Calu3 (cell line): ENCODE measurements at places on chromosomes 16 and 17. TPM values are rescaled to one million over a fixed set of nuclear protein-coding genes. Genes with fewer than 3 reads are reported as not detected.

DNA sequence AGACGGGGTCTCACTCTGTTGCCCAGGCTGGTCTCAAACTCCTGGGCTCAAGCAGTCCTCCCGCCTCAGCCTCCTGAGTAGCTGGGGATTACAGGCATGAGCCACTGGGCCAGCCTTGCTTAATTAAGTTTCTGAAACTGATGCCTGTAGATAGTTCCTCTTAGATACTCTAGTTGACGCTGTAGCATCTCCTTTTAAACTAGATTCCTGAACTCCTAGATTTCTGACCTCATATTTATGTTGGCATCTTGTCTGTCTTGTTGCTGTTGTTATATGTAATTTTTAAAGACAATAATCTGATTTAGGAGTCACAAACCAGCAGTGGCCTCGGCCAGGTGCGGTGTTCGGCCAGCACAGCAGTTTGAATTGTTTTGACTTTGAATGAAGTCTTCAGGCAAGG, 37.5 kb downstream of the DHRS7B start:
- DNase-seq: no peak

DNA sequence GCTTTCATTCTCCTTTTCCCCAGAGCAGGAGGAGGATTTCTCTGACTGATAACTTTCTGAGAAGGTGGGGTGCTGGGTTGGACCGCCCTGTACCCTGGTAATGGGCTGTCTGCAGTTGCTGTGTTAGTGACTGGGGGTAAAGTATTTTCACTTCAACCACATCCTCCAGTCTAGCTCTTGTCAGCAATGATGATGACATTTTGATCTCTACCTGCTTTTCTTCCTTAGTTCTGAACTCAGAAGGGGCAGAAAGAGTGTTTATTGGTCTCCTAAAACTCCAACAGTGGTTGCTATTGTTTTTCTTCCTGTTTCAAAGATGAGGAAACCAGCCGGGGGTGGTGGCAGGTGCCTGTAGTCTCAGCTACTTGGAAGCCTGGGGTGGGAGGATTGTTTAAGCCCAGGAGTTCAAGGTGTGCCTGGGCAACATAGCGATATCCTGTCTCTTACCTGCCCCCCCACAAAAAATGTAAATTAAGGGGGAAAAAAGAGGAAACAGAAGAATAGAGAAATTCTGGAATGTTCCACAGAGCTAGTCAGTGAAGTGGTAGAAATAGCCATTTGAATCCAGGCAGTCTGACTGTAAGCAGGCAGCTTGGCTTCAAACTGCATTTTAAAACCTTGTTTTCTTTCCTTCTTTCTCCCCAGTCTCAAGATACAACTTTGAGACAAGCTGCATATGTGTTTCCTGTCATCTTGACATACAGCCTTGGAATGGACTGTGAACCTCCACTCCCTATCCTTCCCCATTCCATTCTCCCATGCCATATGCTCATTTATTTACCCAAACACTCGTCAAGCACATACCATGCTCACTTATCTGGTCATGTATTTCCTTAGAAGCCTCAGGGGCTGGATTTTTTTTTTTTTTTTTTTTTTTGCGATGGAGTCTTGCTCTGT, 3.3 kb upstream of the N4BP1 start:
- DNase-seq: peak; percentile 43

DNA sequence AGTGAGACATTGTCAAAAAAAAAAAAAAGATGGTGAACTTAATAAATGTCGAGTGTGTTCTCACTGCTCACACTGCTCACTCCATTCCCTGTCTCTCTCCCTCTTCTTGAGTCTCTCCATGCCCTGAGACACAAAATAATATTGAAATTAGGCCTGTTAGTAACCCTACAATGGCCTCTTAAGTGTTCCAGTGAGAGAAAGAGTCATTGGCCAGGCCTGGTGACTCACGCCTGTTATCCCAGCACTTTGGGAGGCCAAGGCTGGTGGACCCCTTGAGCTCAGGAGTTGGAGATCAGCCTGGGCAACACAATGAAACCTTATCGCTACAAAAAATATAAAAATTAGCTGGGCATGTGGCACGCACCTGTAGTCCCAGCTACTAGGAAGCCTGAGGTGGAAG, 16.2 kb upstream of the CSF3 start:
- no peak for DNase-seq

DNA sequence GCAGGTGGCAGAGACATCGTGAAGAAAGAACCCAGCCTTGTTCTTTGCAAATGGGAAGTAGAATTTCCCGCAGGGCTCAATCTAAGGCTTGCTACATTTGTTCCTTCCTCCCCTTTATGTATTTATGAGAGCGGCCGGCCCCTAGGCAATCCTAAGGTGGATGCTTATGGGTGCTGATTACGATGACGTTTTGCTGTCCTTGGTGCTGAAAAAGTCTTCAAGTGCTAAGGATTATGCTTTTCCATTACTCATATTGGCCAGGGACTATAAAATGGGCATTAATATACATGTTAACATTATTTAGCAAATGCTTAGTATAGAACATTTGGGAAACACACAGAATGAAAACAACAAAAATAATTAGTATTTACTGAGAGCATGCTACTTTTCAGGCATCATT, 313.3 kb upstream of the XYLT1 start:
- DNase-seq: no peak

DNA sequence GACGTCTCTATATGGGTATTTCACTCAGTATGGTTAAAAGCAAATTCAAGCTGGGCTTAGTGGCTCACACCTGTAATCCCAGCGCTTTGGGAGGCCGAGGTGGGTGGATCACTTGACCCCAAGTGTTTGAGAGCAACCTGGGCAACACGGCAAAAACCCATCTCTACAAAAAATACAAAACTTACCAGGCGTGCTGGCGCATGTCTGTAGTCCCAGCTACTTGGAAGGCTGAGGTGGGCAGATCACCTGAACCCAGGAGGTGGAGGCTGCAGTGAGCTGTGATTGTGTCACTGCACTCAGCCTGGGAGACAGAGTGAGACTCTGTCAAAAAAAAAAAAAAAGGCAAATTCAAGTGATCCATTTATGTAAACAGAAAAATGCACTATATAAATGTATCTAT, 1.3 kb upstream of the TNFRSF17 start:
- no peak for DNase-seq

GRCh38 chr17:75406222-75406615, 741 bp upstream of the GRB2 start:
- DNase-seq: no peak

DNA sequence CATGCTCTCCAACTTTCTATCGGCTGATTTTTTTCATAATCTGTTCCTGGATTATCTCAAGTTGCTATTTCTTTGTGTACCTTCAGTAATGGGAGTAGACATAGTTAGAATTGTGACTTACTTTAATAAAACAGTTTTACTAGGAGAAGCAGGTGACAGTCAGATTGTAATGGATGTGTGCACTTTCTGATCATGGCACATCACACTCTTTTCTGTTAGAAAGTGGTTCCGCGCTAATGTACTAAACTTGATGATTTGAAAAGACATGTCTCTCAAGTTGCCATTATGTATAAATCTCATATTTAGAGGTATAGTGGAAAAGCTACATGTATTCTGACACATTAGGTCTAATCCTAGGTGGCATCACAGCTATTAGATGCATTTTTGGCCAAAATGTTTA, 121.3 kb upstream of the CDH8 start:
- no peak for DNase-seq

- no peak for DNase-seq
These were observed 22.7 kb upstream of the DBNDD1 start for GRCh38 chr16:90041896-90042473.

DNA sequence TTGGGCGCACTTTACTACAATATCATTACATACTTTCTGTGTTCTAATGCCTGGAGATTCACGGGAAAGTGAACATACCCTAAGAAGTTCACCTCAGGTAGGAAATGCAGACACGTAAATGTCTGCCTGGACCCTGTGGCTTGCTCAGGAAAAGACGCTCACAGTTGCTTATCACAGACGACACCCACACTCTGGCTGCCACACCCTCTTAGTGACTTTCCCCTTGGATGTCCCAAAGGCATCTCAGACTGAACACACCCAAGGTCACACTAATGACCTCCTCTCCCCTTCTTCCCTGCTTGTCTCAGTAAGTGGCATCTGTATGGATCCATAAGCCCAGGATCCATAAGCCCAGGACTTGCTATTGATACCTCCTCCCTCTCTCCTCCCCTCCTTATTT, 32.6 kb downstream of the CDRT15 start:
- DNase-seq: no peak

GRCh38 chr16:71762186-71762585, 37.7 kb upstream of the PHLPP2 start:
- DNase-seq: no peak

GRCh38 chr16:11136600-11136999, 119.4 kb downstream of the SOCS1 start:
- DNase-seq: no peak

GRCh38 chr16:11231367-11231970, 24.5 kb downstream of the SOCS1 start:
- DNase-seq: no peak

DNA sequence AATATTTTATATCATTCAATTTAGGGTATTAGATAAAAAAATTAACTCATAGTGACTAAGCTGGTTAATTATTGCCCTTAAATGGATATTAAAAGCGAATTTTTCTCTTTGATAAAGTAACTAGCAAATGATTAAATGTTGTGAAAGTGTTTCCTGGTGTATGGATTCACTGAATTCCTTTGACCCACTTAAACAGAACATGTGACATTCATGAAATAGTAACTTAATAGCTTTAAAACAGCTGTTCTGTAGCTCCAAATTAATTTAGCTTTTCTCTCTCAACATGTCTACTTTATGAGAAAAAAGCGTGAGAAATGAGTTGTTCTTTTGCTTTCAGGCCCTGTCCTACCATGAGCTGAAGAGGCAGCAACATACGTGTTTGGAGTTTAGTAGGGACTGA, 36.4 kb upstream of the APPBP2 start:
- DNase-seq: no peak

GRCh38 chr16:66619534-66620428, 15.3 kb downstream of the CMTM3 start:
- no peak for DNase-seq

TXNL4B gene
- 18.0 TPM in 2 replicates for total RNA-seq

NOTUM gene
- not detected in 2 replicates for total RNA-seq

TNP2 gene
- total RNA-seq: not detected in 2 replicates

SSTR5 gene
- not detected in 2 replicates for total RNA-seq

IRX3 gene
- total RNA-seq: 5.7 TPM in 2 replicates

NCOR1 gene
- 84.0 and 91.4 TPM in 2 replicates for total RNA-seq

PRCD gene
- not detected in 2 replicates for total RNA-seq

ABCC6 gene
- 3.7 and 5.8 TPM in 2 replicates for total RNA-seq
